SJSA1 (cell line): ENCODE measurements at places on chromosomes 2 and 18.

DNA sequence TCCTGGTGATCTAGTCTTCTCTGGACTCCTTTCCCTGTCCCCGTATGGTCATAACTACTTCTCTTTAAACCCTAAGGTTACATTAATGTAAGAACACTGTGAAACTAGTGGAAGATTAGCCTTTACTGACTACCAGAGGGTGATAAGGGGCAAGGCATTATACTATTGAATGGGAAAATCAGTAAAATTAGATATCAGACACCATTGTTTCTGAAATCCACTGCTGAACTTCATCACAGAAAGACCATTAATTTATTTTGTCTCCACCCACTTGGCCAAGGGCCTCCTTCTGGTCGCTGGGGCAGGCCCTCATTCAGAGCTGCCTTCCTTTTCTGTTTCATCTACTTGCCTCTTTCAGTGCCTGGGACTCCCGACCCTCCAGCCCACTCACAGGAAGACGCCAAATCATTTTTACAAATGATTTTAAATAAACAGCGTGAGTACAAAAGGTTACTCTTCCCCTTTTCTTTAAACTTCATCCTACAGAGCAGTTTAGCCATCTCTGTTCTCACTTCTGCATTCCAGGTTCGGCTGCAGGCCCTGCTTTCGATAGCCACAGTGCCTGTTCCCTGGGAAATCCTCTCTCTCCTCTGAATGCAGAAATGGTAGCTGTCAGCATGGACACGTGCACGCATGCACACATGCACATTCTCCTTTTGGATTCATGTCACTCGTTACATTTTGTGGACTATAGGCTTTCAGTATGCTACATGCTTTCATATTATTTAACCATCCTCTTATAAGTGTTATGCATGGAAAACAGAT, 70.3 kb upstream of the DOCK10 start:
- DNase-seq = no peak

DNA sequence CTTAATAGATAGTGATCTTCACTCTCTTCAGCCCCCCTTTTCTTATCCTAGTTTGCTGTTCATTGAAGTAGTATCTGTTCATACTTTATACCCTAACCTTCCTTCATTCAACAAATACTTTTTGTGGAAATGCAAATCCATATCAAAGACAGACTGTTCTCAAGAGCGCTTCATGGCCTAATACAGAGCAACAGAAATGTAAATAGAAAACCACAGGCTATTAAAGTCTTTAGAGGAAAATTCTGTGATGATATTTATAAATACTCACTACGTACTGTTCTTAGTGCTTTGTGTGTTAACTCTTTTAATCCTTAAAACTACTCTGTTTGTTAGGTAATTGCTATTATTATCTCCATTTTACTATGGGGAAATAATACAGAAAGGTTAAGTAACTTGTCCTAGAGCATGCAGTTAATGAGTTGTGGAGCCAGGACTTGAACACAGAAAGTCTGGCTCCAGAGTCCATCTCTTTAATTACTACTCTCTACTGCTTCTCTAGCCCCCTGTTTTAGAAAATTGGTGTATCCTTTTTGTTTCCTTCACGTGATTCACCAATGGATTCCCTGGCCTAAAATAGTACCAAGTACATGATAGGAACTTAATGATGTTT, 2.9 kb downstream of the MDH1 start:
- DNase-seq = no peak

DNA sequence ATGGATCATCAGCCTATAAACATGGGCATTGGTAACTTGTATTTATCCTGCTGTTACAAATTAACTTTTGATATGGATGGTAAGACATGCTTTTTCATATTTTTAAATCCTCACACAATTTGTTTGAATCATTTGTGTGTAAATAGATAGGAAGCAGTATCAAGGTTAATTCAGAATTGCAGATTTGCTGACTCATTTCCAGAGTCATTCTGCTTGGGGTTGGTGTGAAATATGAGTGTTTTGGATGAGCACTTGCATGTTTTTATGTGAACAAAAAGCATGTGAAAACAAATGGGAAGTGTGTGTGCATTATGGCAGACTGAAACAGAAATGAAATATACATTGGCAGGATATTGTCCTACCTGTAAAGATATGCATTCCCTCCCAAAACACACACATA, 11.8 kb downstream of the CCDC85A start:
- no peak for DNase-seq

DNA sequence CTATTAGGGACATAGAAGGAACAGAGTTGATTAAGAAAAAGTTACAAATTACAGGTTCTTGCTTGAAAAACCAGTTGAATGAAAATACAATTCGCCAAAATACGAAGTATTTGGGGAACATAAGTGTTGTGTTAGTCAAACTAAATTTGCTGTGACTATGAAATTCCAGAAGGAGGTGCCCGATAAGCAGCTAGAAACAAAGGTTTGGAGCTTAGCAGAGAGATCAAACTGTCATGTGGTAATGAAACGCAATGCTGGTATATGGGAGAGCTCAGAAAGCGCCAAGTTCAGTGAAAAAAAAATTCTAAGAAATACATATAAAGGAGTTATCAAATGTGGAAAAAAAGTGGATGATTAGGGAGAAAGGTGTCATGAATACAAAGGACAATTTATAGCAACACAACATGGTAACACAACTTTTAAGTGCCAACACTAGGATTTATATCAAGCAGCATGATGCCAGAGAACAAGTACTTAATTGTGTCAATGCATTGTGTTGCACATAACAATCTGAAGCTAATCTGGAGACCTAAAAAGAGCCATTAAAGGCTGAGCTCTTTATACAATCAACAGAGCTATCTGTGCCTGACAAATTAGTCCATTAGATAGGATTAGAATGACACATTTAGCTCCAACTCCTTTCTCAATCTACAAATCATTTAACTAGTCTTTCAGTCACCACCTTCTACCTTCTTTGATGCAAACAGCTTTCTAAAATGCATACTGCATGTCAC, 31.2 kb downstream of the SMAD2 start:
- no peak for DNase-seq

DNA sequence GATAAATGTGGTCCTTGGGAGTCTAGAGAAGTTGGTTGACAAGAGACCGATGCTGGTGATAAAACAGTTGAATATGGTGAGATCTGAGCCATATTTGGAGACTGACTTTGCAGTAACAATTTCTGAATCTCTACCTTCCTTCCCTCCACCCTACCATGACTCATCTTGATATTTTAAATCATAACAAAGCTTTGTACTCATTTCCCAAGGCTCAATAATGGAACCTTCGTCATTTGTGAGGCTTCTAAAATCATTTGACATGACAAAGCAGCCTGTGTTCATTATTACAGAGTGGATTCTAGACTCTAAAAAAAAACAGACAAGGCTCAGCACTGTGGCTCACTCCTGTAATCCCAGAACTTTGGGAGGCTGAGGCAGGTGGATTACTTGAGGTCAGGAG, 38.5 kb upstream of the PDCL3 start:
- DNase-seq = no peak

GRCh38 chr18:37659906-37660305, 94.3 kb upstream of the CELF4 start:
- no peak for DNase-seq

GRCh38 chr18:13868501-13869271, 44.7 kb downstream of the MC5R start:
- no peak for DNase-seq

- DNase-seq = no peak
These were observed 820 bp downstream of the TMBIM1 start for GRCh38 chr2:218291318-218292047.

- DNase-seq = no peak
These were observed 213.4 kb downstream of the NEDD4L start for GRCh38 chr18:58257461-58257860.
